ENCODE measurements at places on chromosomes 7 and 10.
A peak's percentile ranks its signal among the peaks of the same experiment; 100 is the strongest.

DNA sequence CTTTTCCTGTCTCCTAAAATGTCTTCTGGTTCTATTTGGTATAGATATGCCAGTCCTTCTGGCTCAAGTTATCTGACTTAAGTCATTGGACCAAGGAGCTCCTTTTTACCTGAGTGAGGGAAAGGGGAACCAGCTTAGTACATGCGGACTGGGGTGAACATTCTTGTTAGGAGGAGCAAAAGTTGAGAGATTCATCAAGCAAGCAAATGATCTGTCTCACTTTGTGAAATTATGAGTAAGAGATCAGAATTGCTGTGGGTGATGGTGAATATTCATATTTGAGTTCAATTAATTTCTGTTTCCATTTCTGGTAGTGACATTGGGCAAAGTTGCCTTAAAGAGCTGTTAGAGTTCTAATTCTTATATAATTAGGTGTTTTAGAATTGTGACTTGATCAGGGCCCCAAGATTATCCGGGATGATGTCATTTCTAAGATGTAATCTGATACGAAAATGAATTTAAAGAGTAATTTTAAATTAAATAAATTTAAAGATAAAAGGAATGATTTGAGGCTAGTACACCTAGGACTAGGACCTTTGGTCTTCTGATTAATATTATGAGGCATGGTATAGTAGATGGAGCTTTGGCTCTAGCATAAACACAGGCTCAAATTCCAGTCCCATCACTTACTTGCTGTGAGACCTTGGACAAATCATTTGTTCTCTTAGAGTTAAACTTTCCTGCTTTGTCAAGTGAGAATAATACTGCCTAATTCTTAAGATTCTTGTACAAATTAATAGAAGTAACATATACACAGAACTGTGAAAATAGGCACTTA, 60.4 kb upstream of the STRIP2 start:
- DNase-seq = no peak

- no peak for DNase-seq
These were observed 55.5 kb upstream of the CALD1 start for GRCh38 chr7:134723892-134724291.

GRCh38 chr10:11192304-11193000, 174.8 kb downstream of the CELF2 start:
- no peak for DNase-seq

DNA sequence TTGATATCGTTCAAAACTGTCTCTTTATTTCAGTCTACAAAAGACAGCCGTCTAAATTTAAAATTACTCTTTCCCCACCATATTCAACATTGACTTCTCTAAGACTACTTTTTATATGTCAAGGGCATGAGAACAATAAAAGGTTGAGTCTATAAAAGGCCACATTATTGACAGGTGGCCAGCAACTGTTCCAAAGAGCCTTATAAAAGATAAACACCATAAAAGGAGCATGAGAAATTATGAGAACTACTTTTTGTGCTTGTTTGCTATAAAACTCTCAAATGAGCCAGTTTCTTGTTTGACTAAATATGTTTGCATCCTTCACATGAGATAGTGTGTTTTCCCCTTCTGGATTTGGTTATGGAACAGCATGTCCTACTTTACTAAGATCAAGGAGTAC, 189.2 kb downstream of the THSD7A start:
- no peak for DNase-seq

GRCh38 chr7:25348104-25348503, 119.8 kb upstream of the NPVF start:
- DNase-seq = no peak

- DNase-seq = no peak
These were observed 84.4 kb upstream of the SEM1 start for GRCh38 chr7:96794063-96794462.

DNA sequence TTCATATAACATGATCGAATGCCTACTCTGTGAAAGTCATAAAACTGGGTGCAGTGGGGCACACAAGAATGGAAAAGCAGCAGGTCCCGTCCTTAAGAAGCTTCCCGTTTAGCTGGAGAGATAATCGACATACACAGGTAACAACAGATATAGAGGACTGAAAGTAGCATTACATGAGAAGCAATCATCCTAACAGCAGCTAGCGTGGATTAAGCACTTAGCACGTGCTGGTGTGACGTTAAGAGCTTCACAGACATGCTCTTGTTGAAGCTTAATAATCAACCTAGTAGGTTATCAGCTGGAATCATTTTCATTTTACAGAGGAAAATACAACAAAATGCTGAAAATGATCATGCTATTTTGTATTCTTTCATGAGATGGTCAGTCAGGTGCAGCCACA, 184.8 kb downstream of the GPAM start:
- DNase-seq = no peak

DNA sequence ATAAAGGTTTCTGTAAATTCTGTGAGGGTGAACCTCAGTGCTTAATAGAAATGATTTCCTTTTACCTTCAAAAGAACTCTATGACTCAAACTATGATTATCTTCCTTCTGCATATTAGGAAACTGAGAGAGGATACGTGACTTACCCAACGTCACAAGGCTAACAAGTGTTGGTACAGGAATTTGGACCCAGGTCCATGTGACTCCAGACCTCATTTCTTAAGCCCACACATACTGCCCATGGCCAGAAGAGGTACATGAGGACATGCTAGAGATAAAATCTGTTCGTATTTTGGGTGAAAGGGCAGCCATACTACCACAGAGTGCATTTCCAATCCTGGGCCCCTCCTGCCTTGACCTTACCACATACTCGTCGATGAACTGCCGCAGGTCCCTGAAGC, 61.5 kb upstream of the TM9SF3 start:
- no peak for DNase-seq

- no peak for DNase-seq
These were observed 8.2 kb upstream of the MACC1 start for GRCh38 chr7:20225384-20225783.

- DNase-seq = no peak
These were observed 368.7 kb downstream of the AUTS2 start for GRCh38 chr7:69966766-69967591.

GRCh38 chr10:88990384-88991160, at the start of gene FAS:
FAS (plus strand) TSS chr10:88990798; CDS start chr10:88990877, 79 bp downstream.
- DNase-seq = no peak

GRCh38 chr7:1130021-1130990, 29.7 kb downstream of the ZFAND2A start:
- DNase-seq = no peak

DNA sequence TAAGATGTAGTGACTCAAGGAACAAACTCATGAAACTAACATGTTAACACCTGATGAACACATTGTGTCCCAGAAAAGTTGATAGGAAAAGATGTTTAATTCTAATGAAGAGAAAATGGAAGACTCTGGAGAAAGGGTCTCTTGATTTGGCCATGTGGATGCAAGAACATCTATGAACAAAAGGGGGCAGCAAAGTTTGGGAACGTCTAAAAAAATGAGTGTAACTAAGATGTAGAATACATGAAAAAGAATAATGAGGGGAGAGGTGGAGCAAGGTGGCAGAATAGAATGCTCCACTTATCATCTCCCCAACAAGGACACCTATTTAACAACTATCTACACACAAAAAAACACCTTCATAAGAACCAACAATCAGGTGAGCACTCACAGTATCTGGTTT, 805.1 kb downstream of the TNS3 start:
- DNase-seq = no peak

DNA sequence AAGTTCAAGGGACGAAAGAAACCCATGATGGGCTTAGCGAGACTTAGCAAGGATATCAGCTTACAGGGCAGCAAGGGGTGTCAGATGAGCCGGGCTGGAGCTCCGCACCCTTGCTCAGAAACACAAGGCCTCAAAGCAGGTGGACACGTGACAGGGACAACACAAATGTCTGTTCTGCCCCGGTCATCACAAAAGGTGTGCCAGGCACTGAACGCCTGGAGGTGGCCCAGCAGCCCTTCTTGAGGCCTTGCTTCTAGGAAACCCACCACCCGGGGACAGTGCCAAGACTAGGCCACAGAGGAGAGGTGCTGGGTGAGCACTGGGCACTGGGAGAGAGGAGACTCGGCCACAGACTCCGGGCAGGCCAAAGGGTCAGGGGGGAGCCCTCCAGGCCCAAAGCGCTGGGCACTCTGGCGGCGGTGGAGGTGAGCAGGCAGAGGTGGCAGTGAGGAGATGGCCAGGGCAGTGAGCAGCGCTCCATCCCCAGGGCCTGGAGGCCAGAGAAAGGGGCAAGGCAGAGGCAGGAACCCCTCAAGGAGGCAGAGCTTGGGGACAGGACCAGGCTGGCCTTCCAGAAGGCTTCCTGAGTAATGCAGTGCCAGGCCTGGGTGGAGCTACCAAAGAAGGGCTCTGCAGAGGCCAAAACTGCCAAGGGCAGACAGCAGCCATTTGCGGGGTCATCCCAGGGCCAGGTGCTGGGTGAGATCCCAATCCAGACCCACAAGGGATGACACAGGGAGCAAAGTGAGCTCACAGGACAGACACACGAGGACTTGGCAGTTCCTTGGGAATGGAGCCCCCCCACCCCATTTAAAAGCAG, 22.7 kb downstream of the EBF3 start:
- no peak for DNase-seq

GRCh38 chr10:125782616-125783015, 7.0 kb upstream of the MMP21 start:
- DNase-seq = no peak

- no peak for DNase-seq
These were observed 12.2 kb downstream of the SFTPA2 start for GRCh38 chr10:79547973-79548372.

- DNase-seq = no peak
These were observed 827.7 kb downstream of the SORCS3 start for GRCh38 chr10:105468759-105469158.

GRCh38 chr10:91034494-91035159, 113.7 kb upstream of the ANKRD1 start:
- DNase-seq = peak; percentile 31

GRCh38 chr10:61973169-61973568, 71.7 kb downstream of the ARID5B start:
- DNase-seq = no peak

DNA sequence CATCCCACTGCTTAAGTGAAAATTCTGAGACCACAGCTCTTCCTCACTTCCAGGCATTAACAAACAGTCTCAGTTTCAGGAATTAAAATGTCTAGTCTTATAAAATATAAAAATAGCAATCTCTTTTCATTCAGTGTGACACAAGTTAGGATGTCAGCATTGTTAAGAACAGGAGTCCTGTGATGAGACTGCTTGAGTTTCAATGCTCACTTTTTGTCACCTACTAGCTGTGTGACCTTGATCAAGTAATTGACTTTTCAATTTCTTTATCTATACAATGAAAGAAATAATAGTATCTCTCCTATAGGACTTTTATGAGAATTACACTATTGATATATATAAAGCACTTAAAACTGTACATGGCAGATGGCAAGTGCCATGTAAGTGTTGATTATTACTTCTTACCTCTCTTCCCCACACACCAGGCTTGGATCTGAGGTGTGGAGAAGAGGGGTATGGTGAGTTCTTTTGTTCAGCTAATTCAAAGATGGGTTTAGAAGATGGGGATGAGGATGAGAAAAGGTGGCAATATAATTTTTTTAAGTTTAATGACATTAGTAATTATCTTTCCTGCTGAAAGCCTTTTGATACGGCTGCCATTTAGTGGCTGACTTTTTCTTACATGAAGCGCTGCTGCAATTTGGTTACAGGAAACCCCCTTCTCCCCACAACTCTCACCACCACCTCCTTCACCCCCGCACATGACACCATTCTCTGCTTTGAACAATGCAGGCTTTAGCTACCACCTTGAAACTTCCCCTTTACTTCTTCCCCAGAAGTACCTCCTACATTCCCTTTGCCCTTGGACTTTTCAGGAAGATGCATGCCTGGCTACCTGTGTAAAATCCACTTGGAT, 20.8 kb upstream of the HYAL4 start:
- no peak for DNase-seq

GRCh38 chr7:141349804-141350203, 201.4 kb upstream of the AGK start:
- DNase-seq = no peak

DNA sequence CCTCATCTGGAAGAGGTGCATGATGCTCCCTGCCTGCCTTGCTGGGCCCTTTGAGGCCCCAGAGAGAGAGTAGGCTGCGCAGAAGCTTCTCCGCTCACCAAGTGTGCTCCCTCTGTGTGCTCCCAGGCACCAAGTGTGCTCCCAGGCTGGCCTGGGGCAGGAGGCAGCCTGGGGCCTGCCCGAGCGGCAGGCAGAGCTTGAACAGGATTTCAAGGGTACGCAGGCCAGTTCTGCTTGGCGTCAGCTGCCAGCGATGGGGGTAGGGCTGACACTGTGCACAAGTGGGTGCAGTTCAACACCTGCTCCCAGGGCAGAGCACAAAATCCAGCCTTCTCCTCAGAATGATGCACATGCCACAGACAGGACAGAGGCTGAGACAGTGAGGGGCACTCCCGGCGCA, 119.7 kb downstream of the FAM53B start:
- DNase-seq = peak; percentile 30

DNA sequence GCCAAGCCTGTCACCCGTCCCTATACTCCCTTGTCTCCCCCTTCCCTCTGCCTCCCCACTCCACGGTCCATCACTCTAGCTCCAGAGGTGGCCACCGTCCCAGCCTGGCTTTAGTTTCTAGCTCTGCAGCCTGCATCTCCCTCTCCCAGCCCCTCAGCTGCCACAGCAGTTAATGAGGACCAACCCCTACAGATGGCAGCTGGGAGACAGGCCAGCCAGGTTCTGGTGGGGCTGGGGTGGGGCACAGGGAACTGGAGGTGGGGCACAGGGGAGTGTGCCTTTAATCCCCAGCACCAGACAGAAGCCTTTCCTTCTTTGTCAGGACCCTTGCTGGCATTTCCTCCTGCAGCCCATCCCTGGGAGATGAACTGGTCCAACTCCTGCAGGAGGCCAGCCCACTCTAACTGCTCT, 21.1 kb downstream of the UNC5B start:
- DNase-seq = no peak

GRCh38 chr7:47291461-47292081, 290.3 kb downstream of the TNS3 start:
- DNase-seq = no peak

DNA sequence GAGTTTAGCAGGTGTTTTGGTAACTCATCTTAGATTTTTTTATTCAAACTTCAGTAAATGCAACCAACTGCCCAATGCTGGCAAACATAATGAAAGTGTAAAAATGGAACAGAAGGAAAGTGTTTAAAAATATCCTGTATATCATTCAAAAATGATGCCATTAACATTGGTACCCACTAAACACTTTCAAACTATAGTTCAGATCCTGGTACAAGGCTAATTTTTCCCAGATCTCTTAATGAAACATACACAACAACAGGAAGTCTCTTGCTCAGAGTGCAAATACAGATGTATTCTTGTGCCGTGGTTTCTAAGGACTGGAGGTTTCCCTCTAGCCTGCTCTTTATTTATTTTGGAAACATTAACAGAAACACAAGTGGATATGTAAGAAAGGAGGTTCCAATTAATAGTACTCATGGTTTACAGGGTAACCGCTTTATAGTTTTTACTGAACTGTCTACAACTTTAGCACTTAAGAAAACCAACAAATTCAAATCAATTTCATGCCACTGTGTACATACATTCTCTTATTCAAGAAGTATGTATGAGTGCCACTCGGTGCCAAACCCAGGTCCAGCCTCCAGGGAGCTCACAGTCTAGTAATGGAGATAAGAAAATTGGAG, 176.0 kb upstream of the AKR1E2 start:
- no peak for DNase-seq

GRCh38 chr10:128069351-128070051, 56.7 kb downstream of the MKI67 start:
- DNase-seq = no peak

GRCh38 chr10:77774940-77775391, 137.4 kb upstream of the KCNMA1 start:
- DNase-seq = no peak

All from NCI-H2029 (cell line).